ENCODE measurements at places on chromosomes 2 and 18. TPM values are rescaled to one million over a fixed set of nuclear protein-coding genes. Genes with fewer than 3 reads are reported as not detected.

The MYO7B gene
- not detected for total RNA-seq

The RAX gene
- not detected for total RNA-seq

The CTAGE1 gene
- not detected for total RNA-seq

The IL1F10 gene
- total RNA-seq = not detected

The OSR1 gene
- total RNA-seq = 1.3 TPM

- H3K27ac ChIP-seq = no peak overlapping the region
- H3K27me3 ChIP-seq = no peaks in the 10 kb centered on the region
- no peaks in the 10 kb centered on the region for H3K4me1 ChIP-seq
- DNase-seq = no peak
Observed at GRCh38 chr2:40546439-40547191, 94.7 kb upstream of the SLC8A1 start.

DNA sequence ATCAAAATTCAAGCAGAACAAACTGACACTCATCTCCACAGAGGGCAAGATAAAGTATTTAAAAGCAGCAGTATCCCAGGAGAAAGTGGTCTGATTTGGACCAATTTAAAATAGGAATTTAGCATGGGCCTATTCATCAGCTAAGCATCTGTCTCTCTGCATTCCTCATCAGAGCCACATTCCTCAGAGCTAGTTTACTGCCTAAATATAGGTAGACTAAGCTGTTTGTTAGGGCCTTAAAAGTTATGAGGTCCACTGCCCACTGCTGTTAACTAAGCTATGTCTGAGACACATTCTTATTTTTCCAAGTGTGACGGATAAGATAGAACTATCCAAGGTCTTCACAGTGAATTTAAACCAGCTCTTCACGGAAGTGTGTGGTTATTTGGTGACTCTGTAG, 17.6 kb downstream of the NEB start:
- no peak for DNase-seq
- no peaks in the 10 kb centered on the region for H3K4me1 ChIP-seq
- H3K27ac ChIP-seq = no peak overlapping the region
- no peaks in the 10 kb centered on the region for H3K27me3 ChIP-seq

DNA sequence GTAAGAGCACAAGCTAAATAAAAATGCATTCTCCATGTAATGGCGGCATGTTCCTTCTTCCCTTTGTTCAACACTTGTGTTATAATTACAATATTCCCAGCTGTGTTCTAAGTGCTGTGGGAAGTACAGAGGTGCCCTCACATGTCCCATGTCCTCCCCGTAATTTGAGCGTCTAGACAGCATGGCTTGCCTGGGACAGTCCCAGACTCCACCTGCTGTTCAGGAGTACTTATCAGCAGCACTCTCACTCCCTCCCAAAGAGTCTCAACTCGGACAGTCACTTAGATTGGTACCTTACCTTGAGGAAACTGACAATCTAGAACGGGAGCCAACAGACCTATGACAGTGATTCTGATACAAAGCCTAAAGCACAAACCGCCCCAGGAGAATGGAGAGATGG, 370.5 kb downstream of the EIPR1 start:
- no peak overlapping the region for H3K27ac ChIP-seq
- H3K4me3 ChIP-seq = no peak overlapping the region
- peaks cover 65% of the 10 kb centered on the region for H3K27me3 ChIP-seq
- no peaks in the 10 kb centered on the region for H3K4me1 ChIP-seq
- no peaks in the 10 kb centered on the region for H3K36me3 ChIP-seq

GRCh38 chr18:43578706-43579105, 301.4 kb upstream of the SYT4 start:
- no peak overlapping the region for H3K4me3 ChIP-seq
- H3K4me1 ChIP-seq = no peaks in the 10 kb centered on the region
- peaks cover 71% of the 10 kb centered on the region for H3K27me3 ChIP-seq
- no peak for DNase-seq

DNA sequence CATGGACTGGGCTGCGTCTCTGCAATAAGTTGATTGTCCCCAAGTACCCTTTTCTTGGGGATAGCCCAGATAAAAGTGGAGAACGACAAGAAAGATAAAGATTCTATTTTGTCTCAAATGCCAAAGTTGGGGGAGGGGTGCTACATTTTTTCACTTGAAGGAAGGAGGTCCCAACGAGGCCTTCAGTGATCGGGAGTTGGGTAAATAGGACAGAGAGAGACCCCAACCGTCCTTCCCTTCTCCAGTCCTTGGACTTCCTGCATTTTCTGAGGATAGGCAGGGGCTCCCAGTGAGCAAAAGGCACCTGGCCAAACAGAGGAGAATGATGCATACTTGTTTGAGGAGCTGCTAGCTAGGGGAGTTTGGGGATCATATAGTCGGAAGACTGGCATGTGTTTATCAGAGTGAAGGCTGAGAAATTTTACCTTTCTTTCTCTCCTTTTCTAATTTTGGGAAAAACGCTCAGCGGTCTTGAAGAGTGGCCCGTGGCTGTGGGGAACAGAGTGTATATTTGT, 3.5 kb upstream of the EN1 start:
- H3K4me1 ChIP-seq = no peaks in the 10 kb centered on the region
- no peak for DNase-seq
- no peak overlapping the region for H3K27ac ChIP-seq
- no peak overlapping the region for H3K4me3 ChIP-seq
- H3K27me3 ChIP-seq = peaks cover 12% of the 10 kb centered on the region
- no peaks in the 10 kb centered on the region for H3K36me3 ChIP-seq

DNA sequence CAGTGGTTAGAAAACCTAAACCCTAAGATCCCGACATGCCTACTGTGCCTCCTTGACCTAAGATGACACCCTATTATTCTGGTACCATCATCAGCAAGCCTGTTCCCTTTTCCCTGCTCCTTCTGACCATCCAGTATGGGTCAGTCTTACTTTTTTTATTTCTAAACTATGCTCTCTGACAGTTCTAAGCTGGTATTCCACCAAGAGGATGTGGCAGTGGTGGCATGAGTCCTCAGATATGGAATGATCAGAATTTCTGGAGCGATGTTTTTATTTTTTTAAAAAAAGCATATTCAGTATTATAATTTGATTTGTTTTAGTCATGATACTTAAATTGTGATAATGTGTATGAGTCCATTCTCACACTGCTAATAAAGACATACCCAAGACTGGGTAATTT, 145.9 kb upstream of the LHCGR start:
- no peaks in the 10 kb centered on the region for H3K27me3 ChIP-seq
- no peaks in the 10 kb centered on the region for H3K36me3 ChIP-seq
- no peak for DNase-seq
- H3K4me3 ChIP-seq = no peak overlapping the region
- H3K27ac ChIP-seq = no peak overlapping the region
